Smooth muscle cell of the pulmonary artery (primary cell): ENCODE measurements at places on chromosomes 2 and 18. TPM values are rescaled to one million over a fixed set of nuclear protein-coding genes. Genes with fewer than 3 reads are reported as not detected.

The TDRD15 gene
- not detected in 2 replicates for total RNA-seq

The LIPG gene
- 5.5 and 43.0 TPM in 2 replicates for total RNA-seq

The WDR33 gene
- total RNA-seq: 32.6 and 33.8 TPM in 2 replicates

The FLACC1 gene
- total RNA-seq: 1.3 and 2.5 TPM in 2 replicates

The FOXI3 gene
- total RNA-seq: not detected in 2 replicates

The CDKL4 gene
- 0.66 and 0.91 TPM in 2 replicates for total RNA-seq

The AP1S3 gene
- 18.6 and 41.7 TPM in 2 replicates for total RNA-seq

The LRRTM1 gene
- total RNA-seq: not detected in 2 replicates

The FAM124B gene
- total RNA-seq: under 0.01 and 0.33 TPM in 2 replicates

The EMILIN1 gene
- 283 and 480 TPM in 2 replicates for total RNA-seq

The NTSR2 gene
- total RNA-seq: not detected in 2 replicates

The CABYR gene
- total RNA-seq: 3.3 and 5.7 TPM in 2 replicates

The GATA6 gene
- 40.3 and 57.2 TPM in 2 replicates for total RNA-seq

The WDR43 gene
- total RNA-seq: 51.9 and 82.5 TPM in 2 replicates

The CAVIN2 gene
- 10.9 and 26.8 TPM in 2 replicates for total RNA-seq

The MERTK gene
- 0.69 and 0.91 TPM in 2 replicates for total RNA-seq

The STPG4 gene
- total RNA-seq: 0.07 and 0.20 TPM in 2 replicates

The USP14 gene
- 45.9 and 54.2 TPM in 2 replicates for total RNA-seq

The COL5A2 gene
- 773 and 889 TPM in 2 replicates for total RNA-seq
